ENCODE measurements at places on chromosomes 13 and 19.

DNA sequence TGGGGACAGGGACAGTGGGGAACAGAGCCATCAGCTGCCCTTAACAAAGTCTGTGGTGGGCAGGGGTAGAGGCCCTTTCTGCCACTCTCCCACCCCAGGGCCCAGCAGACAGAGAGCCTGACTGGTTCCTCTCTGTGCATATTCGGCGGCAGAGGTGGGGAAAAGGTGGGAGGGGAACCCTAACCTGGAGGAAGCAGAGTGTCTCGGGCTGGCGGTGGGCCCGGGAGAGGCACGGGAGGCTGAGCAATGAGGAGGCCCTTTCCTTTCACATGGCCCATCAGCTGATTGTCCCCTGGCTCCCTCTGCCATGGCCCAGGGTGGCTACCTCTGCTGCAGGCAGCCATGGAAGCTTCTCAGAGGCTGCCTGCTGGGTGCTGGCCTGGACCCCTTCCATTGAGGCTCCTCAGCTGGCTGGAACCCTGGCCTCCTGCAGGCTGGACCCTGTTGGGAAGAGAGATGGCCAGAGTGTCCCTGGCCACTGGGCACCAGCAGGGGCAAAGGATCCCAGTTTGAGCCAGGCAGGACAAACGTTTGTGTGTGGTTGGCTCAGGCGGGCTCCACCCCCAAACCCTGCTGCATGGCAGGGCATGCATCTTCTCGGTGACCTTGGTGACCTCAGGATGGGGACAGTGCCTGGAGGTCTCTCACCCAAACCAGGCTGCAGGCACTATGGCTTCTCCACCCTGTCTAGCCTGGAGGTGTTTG is 202.8 kb upstream of the ZNF536 start:
- no peak for DNase-seq

- DNase-seq, result peak; percentile 35
These were observed 22.1 kb upstream of the F7 start for GRCh38 chr13:113083402-113084061.

DNA sequence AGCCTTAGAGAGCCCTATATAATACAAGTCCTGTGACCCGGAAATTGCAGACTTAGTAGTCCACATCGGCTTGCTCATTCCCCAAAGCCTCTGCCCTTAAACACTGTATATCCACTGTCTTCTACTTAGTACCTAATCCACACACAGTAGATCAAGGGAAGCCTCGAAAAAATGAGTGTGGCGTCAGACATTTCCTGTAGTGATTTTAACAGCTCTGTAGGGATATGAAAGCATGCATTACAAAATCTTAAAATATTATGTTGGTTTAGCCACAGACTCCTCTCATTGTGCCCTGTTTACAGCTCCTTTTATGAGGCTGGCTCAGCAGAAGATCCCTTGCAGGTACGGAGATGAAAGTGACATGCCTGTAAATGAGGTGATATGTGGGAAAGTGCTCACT is 416.3 kb downstream of the LIG4 start:
- no peak for DNase-seq

DNA sequence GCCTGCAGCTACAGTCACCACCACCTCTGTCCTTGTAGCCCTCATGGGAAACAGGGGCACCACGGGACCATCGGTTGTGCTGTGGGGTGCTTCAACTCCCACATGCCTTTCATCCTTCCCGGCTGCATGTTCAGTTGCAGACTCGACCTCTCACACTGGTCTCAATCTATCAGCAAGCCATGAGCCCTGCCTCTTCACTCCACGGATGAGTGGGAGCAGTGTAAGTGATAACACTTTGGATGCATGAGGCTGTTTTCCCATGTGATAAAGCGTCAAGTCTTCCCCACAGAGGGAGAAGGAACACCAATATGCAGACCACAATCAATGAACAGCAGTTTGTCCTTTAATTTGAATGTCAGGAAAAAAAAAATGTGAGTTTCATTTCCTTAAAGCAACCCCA is 12.2 kb downstream of the SERP2 start:
- DNase-seq, result no peak

DNA sequence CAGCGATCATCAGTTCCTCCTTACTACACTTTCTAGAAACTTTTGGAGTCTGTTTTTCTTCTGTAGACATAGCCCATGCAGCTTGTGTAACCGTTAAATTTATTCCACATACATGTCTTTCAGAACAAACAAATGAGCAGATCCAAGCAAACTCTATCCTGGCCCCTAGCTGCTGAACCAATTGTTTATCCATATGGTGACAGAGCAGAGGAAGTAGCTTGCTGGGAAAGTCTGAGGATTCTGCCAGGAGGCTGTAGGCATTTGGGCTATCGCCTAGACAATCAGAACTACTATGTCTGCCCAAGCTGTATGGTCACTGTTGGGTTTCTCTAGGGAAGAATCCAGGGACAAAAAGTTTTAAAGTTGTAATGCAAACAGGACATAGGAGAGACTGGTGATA is 343.7 kb downstream of the SPRY2 start:
- DNase-seq, result no peak

- DNase-seq, result no peak
These were observed 13.2 kb downstream of the NCAN start for GRCh38 chr19:19224852-19225494.

DNA sequence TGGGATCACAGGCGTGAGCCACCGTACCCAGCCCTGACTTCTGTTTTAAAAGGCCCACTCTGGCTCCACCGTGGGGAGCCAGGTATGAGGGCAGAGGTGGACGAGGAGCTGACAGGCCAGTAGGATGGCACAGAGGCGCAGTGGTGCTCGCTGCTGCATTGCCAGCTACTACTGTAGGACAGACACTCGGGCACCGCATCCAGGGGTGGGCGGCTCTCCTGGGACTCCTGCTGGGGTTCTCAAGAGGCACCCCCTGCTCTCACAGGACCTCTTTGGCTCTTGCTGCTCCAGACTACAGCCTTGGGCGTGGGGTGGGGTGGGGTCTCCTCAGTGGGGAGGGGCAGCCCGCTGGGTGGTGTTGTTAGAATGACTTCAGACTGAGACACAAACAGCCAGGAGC is 53.4 kb downstream of the LATS2 start:
- no peak for DNase-seq

- DNase-seq, result no peak
These were observed 220.2 kb upstream of the NBEA start for GRCh38 chr13:34721631-34722595.

Data from hypothalamus (tissue), 51 donors.